Adrenal gland (tissue), 19 donors: ENCODE measurements at places on chromosomes 2 and 18. TPM values are rescaled to one million over a fixed set of nuclear protein-coding genes. Genes with fewer than 3 reads are reported as not detected.

Gene STARD6
- not detected for polyA plus RNA-seq

Gene CD302
- polyA plus RNA-seq, result 18.5 TPM

DNA sequence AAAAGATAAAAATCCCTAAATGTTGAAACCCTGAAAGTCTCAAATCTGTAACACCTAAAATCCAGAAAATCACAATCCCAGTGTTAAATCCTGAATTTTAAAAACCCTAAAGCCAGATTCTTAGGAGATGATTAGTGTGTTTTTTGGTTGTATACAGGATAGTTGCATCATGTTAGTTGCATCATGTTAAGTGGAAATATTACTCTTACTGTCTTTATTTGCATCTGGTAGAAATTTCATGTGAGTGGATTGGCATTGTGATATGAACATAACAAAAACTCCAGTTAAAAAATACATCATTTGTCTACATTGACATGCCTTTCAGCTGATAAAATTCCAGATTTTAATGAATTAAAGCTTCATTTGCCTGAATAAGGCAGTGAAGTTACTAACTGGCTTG, 683.1 kb upstream of the ACVR2A start:
- DNase-seq, result no peak

GRCh38 chr2:188675391-188676009, 298.7 kb upstream of the COL3A1 start:
- no peak for DNase-seq

GRCh38 chr2:6972067-6972710, 55.0 kb downstream of the RNF144A start:
- no peak for DNase-seq

GRCh38 chr2:236782938-236783337, 213.3 kb downstream of the ACKR3 start:
- no peak for DNase-seq

- DNase-seq, result no peak
Observed at GRCh38 chr2:59182249-59182648, 941.1 kb upstream of the FANCL start.

- no peak for DNase-seq
Observed at GRCh38 chr2:184769686-184770085, 171.4 kb downstream of the ZNF804A start.

- no peak for DNase-seq
Observed at GRCh38 chr2:127371037-127371436, 16.7 kb downstream of the MAP3K2 start.

DNA sequence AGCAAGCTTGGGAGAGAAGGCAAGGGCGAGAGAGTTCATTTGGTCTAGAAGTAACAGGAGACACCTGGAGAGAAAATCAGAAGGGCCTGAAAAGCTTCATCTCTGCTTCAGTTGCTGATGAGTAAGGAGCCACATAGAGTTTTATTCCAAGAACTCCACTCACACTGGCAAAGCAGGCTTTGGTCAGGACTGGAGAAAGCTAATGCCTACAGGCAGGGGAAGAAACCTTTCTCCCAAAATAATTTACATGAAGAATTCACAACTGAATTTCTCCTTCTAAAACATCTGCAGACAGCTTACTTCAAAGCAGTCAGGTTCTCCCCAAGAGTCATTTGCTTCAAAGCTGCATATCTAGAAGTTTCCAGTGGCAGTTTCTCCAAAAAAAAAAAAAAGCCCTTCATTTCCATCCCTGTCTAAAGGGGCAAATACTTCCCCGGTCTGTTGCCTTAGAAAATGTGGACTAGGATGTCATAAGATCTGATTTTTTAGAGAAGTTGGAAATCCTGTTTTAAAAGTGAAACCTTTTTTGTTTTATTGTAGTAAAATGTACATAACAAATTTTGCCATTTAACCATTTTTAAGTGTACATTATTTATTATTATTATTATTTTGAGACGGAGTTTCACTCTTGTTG, 46.3 kb downstream of the TMEM247 start:
- DNase-seq, result no peak

DNA sequence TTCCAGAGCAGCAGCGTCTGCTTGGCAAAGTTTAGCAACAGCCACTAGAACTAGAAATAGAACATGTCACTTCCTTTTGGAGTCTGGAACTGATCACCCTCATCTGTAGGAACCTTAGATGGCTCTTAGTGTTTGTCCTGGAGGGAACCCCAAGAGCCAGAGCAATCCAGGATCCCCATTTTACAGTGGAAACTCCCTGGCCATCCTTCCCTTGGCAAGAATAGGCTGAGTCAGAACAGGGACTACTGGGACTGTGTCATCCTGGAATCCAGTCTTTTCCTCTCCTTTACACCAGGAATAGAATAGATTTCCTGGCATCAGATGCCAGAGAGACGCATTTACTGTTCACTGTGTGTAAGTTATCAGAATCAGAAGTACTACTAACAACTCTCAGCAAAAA, 33.2 kb upstream of the GRHL1 start:
- no peak for DNase-seq

DNA sequence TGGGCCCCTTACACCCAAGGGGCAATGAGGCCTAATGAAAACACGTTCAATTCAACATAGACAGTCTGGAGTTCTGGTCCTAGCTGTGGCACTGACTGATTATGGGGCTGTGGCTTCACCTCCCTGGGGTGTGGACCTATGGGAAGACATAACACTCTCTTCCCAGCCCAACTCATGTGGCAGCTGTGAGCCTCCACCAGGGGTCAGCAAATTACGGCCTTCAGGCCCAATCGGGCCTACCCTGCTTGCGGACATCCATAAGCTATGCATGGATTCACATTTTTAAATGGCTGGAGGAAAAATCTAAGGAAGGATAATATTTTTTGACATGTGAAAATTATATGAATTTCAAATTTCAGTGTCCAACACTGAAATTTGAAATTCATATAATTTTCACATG, 101.3 kb downstream of the LOXHD1 start:
- DNase-seq, result no peak

DNA sequence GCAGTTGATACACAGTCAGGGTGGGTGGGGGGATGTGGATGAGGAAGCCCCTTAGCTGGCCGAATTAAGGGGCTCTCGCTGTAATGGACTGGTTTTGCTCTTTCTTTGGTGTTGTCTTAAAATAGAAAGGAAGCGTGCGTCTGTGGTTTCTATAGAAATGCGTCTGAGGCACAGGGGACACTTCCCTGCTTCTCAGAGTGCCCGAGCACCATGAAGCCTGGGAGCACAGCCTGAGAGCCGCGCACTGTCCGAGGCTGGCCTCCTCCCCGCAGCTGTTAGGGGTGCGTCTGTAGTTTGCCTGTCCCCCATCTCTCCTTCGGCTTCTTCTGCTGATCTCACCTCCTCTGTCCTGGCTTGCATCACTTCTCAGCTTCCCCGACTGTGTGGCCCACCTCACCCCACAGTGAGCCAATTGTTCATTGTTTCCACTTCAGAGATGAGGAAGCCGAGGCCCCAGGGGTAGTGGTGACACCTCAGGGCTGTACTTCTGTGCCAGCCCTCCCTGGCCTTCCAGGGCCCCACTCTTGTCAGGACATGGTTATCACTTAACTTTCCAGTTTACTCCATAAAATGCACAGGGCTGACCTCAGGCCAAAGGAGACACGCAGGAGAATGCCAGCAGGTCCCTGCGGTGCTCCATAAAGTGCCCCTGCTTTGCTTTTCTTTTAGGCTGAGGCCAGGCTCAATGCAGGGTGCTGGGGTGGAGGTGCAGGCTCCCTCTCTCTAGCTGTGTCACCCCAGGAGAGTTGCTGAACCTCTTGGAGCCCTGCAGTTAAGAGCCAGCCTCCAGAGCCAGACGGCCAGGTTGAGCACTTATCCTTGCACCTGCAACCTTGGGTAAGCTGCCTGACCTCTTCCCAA, 210.6 kb downstream of the SEPTIN10 start:
- no peak for DNase-seq

GRCh38 chr18:45464619-45465018, 150.7 kb upstream of the SLC14A2 start:
- peak; percentile 28 for DNase-seq

DNA sequence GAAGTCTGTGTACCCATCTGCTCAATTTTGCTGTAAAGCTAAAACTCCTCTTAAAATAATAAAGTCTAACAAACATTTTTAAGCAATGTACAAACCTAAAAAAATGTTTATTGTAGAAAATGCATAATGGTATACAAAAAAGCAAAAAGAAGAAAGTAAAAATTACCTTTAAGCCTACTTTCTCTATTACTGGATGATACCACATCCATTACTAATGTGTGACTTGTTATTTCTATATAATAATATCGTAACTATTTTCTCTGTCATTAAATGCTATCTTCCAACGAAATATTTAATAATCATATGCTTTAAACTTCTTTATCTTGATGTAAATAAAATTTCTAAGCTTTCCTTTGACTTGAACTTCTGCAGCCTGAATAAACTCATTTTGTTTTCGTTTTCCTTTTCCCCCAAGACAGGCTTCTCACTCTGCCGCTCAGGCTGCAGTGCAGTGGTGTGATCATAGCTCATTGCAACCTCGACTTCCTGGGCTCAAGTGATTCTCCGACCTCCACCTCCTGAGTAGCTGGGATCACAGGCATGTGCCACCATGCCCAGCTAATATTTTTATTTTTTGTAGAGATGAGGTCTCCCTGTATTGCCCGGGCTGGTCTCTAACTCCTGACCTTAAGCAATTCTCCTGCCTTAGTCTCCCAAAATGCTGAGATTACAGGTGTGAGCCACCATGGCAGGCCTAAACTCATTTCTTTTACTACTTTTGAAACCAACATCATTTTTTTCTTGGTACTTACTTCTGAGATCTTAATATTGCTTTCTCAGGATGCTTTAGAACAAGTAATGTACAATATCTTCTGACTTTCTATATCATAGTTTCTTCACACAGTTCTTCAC, 18.1 kb upstream of the DNAH7 start:
- DNase-seq, result no peak

DNA sequence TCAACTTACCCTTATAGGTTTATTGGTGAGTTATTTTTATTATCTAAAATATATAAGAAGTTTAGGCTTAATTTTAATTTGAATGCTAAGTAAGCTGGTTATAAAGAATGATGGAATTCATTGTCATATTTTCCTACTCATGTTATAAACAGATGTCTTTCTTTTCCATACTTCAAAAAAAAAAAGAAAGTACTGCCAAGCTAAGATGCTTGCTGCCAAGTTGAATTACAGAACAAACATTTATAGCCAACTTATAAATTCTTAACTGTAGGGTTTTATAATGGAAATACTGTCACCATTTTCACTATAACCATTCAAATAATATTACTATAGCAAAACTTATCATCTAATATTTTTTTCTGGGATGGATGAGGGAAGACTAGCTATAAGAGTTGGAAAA, 676.0 kb downstream of the NRXN1 start:
- no peak for DNase-seq
